ENCODE measurements at places on chromosomes 7 and 10. TPM values are rescaled to one million over a fixed set of nuclear protein-coding genes. Genes with fewer than 3 reads are reported as not detected.
A peak's percentile ranks its signal among the peaks of the same experiment; 100 is the strongest.

DNA sequence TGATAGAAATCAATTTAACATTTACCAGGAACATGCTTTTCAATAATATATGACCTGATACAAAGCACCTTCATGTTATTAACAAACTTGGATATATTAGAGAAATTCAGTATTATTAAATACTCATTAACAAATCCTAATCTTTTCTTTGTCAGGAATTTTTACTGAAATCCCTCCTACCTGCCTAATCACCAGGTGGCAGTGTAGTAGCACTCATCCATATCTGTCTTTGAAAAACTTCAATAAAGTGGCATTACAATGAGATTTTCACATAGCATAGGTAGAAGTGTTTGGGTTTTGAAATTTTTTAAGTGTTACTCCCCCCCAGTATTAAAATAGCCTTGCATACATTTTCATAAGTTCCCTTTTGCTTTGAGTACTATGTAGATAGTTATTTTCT lies 1246.6 kb upstream of the LRRN3 start:
- H3K27me3 ChIP-seq: no peaks in the 10 kb centered on the region
- DNase-seq: no peak
- H3K4me1 ChIP-seq: no peaks in the 10 kb centered on the region
- no peak overlapping the region for H3K27ac ChIP-seq
- no peaks in the 10 kb centered on the region for H3K36me3 ChIP-seq

- H3K27ac ChIP-seq: no peak overlapping the region
- DNase-seq: no peak
- H3K27me3 ChIP-seq: no peaks in the 10 kb centered on the region
- H3K4me1 ChIP-seq: no peaks in the 10 kb centered on the region
- H3K36me3 ChIP-seq: no peaks in the 10 kb centered on the region
Observed at GRCh38 chr7:137574812-137575211, 231.3 kb upstream of the PTN start.

The CFTR gene
- not detected for total RNA-seq

DNA sequence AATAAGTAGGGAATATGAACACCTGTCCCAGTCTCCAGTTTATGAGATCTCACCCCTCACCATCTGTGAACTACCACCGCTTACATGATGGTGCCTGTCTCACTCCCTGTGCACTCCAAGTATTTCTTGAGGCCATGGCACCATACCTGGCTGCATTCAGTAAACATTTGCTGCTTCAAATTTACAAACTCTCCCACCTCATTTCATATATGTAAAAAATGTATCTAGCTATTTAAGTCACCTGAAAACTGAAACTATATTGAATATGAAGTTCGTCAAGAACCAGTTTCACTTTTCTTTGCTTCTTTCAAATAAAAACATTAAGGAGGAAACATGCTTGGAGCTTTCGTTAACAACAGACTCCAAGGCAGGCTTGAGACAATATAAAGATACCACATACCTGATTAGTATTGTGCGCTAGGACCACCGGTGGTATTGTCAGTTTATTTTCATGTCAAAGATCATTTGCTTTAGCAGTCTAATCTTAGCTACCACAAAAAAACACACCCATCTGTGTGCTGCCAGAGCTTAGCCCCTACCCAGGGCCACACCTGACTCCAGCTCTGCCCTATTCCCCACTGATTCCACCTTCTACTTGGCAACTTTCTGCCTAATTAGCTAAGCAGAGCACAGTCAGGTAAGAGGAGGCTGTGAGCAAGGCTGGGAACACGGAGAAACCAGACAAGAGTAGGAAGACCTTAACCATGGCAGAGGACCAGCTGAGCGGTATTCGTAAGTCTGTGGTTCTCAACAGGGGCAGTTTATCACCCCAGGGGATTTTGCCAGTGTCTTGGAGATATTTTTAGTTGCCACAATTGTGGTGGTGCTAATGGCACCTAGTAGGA lies 92.0 kb downstream of the ZFAND4 start:
- H3K36me3 ChIP-seq: no peaks in the 10 kb centered on the region
- peak overlapping the region; percentile 24 for H3K4me3 ChIP-seq
- H3K4me1 ChIP-seq: peaks cover 30% of the 10 kb centered on the region

DNA sequence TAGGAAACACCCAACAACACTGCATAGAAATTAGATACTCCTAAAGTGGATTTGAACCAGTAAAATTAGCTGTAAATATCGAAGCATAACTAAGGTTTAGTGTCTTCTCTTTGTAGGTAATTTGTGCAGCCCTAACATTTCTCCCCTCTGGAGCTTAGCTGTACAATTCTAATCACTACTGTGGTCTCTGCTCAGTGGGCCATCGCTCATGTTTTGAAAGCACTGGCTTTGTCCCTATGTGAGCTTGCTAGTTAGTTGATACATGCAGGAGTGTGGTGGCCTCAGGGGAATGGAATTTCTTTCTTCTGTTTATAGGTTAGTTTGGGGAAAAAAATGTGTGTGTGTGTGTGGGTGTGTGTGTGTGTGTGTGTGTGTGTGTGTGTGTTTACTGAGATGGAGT lies 373.1 kb downstream of the DPP6 start:
- H3K36me3 ChIP-seq: no peaks in the 10 kb centered on the region
- H3K4me3 ChIP-seq: no peak overlapping the region
- no peaks in the 10 kb centered on the region for H3K27me3 ChIP-seq
- no peak overlapping the region for H3K27ac ChIP-seq

- H3K27me3 ChIP-seq: no peaks in the 10 kb centered on the region
- no peaks in the 10 kb centered on the region for H3K36me3 ChIP-seq
- H3K27ac ChIP-seq: no peak overlapping the region
- H3K4me3 ChIP-seq: no peak overlapping the region
- no peak for DNase-seq
Observed at GRCh38 chr7:41880107-41880506, 177.2 kb upstream of the INHBA start.

The FGL2 gene
- total RNA-seq: 204 TPM

- H3K4me1 ChIP-seq: peaks cover 23% of the 10 kb centered on the region
- H3K27me3 ChIP-seq: no peaks in the 10 kb centered on the region
- peak overlapping the region; percentile 78 for H3K4me3 ChIP-seq
- peak overlapping the region; percentile 94 for H3K27ac ChIP-seq
- peaks cover 21% of the 10 kb centered on the region for H3K36me3 ChIP-seq
- DNase-seq: peak; percentile 83
Observed at GRCh38 chr10:92291921-92292845, 1.2 kb downstream of the MARCHF5 start.

DNA sequence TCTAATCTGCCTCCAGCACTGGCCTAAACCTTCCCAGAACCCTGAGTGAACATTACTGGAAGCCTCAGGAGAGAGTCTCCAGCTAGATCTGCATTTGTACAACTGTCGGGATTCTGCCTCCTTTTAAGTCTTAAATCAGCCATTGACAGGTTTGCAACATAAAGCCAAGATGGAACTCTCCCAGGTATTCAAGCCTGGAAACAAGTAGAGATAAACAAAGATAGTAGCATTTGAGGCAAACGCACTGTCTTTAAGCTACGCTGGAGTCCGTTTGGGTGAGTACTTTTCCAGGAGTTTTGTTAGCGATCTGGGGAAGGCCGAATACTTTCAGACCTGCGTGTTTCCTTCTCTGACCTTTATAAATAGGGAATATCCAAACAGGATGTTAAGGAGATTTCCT lies 317.2 kb upstream of the FZD8 start:
- H3K27ac ChIP-seq: no peak overlapping the region
- H3K36me3 ChIP-seq: no peaks in the 10 kb centered on the region
- DNase-seq: no peak
- no peaks in the 10 kb centered on the region for H3K27me3 ChIP-seq
- no peak overlapping the region for H3K4me3 ChIP-seq
- H3K4me1 ChIP-seq: no peaks in the 10 kb centered on the region

DNA sequence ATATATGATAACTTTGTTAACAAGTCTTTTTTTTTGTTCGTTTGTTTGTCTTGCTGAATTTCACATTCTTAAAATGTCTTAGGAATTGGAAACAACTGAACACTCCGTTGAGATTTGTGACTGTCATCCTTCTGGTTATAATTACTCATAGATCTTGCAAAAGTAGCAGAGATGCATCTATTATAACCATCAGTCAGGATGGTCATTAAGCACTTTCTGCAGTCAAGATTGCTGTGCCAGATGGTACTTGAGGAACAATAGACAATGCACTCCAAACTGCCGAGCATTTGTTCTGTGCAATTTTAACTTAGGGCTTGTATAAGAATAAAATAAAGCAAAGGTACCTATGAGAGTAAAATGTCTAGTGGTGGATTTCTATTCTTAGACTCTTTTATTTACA lies 710.1 kb upstream of the KCND2 start:
- no peaks in the 10 kb centered on the region for H3K36me3 ChIP-seq
- no peak overlapping the region for H3K4me3 ChIP-seq
- no peaks in the 10 kb centered on the region for H3K27me3 ChIP-seq
- H3K27ac ChIP-seq: no peak overlapping the region
- H3K4me1 ChIP-seq: no peaks in the 10 kb centered on the region
- no peak for DNase-seq

The NUTM2B gene
- total RNA-seq: 0.33 TPM

DNA sequence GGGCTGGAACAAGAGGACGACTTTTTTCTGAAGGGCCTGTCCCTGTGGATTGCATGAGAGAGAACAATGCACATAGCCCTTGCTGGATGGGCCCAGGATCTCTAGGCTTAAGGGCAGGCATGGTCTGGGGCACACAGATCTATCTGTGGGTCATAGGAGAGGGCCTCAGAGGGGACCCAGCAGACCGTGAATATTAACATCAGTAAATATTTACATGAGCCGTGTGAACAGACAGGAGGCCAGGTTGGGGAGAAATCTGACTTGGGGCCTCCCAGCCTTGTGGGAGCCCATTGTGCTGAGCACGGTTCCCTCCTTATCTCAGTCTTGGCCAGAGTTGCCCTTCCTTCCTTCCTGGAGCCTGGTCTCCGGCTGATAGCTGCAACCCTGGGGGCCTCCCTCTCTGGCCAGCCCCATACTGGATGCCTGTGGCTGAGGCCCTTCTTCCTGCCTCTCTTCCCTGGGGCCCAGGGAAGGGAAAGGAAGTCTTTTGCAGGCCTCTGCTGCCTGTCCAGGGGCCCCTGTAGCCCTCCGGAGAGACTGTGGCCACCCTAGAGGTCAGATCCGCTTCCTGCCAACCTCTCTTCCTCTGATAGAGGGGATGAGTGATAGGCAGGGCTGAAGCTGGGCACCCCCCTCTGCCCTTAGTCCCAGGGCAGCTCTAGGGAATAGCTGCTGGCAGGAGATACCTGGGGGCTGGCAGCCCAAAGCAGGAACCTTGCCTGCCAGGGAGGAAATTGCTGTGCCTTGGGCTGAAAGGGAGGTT lies 44.5 kb upstream of the TRIM8 start:
- H3K27me3 ChIP-seq: no peaks in the 10 kb centered on the region
- H3K4me1 ChIP-seq: peaks cover 43% of the 10 kb centered on the region
- H3K4me3 ChIP-seq: no peak overlapping the region
- H3K27ac ChIP-seq: peak overlapping the region; percentile 70
- DNase-seq: peak; percentile 83
- peaks cover 36% of the 10 kb centered on the region for H3K36me3 ChIP-seq

DNA sequence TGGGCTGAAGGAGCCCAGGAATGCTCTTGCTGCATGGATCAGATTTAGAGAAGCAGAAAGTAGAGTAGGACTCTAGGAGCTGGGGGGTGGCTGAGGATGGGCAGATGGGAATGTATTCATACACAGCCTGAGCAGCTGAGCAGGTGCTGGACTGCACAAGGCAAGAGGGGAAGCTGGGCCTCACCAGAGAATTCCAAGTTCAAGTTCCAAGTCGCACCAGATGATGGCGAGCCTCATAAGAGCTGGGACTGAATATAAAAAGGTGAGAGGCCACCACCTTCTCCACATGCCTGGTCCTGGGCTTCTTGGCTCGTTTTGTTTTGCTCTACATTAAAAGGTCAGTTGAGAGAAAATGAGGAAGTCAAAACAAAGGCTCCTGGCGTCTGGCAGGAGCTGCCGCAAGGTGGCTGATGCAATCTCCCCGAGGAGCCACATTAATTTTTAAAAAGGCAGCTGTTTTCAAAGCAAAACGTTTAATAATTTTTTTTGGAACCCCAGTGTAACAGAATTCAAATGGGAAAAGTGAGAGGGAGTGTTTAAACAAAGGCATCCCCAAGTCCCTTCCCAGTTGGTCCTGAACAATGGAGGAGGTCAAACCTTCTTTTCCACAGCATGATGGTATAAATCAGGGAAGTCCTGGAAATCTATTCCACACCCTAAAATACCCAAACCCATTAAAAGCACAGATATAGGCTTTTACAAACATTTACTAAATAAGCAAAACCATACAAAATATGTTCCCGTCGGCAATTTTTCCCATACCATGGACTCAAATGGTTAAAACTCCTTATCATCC lies 9.5 kb downstream of the CYREN start:
- no peaks in the 10 kb centered on the region for H3K27me3 ChIP-seq
- peaks cover 67% of the 10 kb centered on the region for H3K36me3 ChIP-seq
- DNase-seq: peak; percentile 78
- peaks cover 66% of the 10 kb centered on the region for H3K4me1 ChIP-seq
- no peak overlapping the region for H3K4me3 ChIP-seq

DNA sequence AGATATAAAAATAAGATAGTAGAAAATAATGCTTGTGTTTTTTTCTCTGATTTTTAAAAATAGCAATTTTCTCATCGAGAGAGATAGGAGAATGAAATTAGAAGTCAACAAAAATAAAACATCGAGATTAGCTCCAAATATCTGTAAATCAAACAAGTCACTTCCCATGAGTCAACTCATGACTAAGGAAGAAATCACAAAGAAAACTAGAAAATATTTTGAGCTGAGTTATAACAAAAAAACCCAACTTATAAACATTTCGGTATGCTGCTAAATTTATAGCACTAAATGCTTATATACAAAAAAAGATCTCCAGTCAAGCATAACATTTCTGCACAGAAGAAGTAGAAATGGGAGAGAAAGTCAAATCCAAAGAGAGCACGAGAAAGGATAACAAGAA lies 140.1 kb downstream of the ITGA8 start:
- no peak for DNase-seq
- H3K27me3 ChIP-seq: no peaks in the 10 kb centered on the region
- no peak overlapping the region for H3K27ac ChIP-seq
- H3K36me3 ChIP-seq: no peaks in the 10 kb centered on the region
- no peak overlapping the region for H3K4me3 ChIP-seq

- H3K36me3 ChIP-seq: no peaks in the 10 kb centered on the region
- no peak overlapping the region for H3K4me3 ChIP-seq
- H3K4me1 ChIP-seq: no peaks in the 10 kb centered on the region
- H3K27me3 ChIP-seq: no peaks in the 10 kb centered on the region
- H3K27ac ChIP-seq: no peak overlapping the region
Observed at GRCh38 chr10:109030581-109031210, 892.6 kb downstream of the XPNPEP1 start.

The FXYD4 gene
- total RNA-seq: not detected

The PODXL gene
- 18.6 TPM for total RNA-seq

The ACTA2 gene
- total RNA-seq: 242 TPM

- H3K27ac ChIP-seq: no peak overlapping the region
- no peak overlapping the region for H3K4me3 ChIP-seq
- no peaks in the 10 kb centered on the region for H3K36me3 ChIP-seq
- no peaks in the 10 kb centered on the region for H3K4me1 ChIP-seq
- H3K27me3 ChIP-seq: peaks cover 4% of the 10 kb centered on the region
Observed at GRCh38 chr7:155916926-155917655, 104.8 kb upstream of the SHH start.

GRCh38 chr10:24701447-24701846 lies 22.2 kb downstream of the ARHGAP21 start:
- no peaks in the 10 kb centered on the region for H3K27me3 ChIP-seq
- DNase-seq: no peak
- H3K36me3 ChIP-seq: no peaks in the 10 kb centered on the region
- H3K4me3 ChIP-seq: no peak overlapping the region
- H3K4me1 ChIP-seq: peaks cover 8% of the 10 kb centered on the region
- H3K27ac ChIP-seq: no peak overlapping the region
